Fibroblast of the aortic adventitia (primary cell): ENCODE measurements at places on chromosomes 6 and 20. TPM values are rescaled to one million over a fixed set of nuclear protein-coding genes. Genes with fewer than 3 reads are reported as not detected.

DNA sequence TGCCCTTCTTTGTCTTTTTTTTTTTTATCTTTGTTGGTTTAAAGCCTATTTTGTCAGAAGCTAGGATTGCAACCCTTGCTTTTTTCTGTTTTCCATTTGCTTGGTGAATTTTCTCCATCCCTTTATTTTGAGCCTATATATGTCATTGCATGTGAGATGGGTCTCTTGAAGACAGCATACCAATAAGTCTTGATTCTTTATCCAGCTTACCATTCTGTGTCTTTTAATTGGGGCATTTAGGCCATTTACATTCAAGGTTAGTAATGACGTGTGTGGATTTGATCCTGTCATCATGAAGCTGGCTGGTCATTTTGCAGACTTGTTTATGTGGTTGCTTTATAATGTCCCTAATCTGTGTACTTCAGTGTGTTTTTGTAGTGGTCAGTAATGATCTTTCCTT lies 9.5 kb upstream of the TSPYL4 start:
- DNase-seq: no peak

DNA sequence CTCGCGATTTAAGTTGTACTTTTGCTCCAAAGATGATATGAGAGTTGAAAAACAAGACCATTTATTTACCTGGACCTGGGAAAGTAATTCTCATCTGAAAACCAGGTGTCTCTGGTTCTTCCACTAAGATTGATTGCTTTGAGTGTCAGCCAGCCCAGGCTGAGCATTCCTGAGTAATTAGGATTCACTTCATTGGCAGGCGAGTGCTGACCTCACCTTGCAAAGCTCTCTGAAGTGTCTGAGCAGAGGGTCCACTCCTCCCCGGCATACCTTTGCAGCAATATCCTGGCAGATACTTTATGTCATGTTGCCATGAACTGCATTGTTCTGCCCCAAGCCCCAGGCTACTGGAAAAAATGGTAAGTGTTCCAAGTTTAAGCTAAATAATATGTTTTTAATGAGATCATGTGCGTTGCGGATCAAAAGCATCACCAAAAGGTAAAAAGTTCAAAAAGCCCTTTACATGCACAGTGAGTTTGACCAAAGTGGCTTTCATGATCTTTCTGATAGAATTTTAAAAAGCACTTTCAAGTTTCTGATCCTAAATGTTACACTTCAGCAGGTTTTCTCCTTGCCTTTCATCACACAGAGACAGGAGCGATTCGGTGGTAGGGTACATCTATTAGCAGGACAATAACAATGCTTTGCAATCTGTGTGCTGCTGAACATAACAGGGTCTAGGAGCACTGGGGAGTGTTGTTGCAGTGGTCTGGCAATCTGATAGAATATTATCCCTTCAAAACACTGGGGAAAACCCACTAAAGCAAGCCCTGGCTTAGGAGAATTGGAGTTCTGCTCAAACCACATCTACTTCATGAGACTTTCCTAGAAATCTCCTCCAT lies 127.8 kb upstream of the EEF1E1 start:
- DNase-seq: no peak

- DNase-seq: no peak
Measured at GRCh38 chr6:64335195-64335594, 699.6 kb downstream of the PHF3 start.

- no peak for DNase-seq
Measured at GRCh38 chr6:110043366-110043994, 65.4 kb downstream of the GPR6 start.

DNA sequence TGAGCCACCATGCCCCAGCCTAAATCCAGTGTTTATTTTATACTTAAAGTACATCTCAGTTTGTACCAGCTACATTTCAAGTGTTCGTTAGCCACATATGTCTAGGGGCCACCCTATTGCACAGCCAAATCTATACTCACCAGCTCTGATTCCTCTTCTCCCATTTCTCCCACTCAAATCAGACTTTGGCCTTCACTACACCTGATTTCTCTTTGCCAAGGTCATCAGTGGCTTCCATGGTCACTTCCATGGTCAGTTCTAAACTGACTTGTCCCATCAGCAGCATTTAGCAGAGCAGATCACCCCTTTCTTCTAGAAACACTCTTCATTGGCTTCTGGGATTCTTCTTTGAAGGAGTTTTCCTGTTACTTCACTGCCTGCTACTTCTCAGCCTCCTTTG lies 14.1 kb downstream of the GHRH start:
- DNase-seq: no peak

- DNase-seq: peak; percentile 97
Measured at GRCh38 chr20:14337400-14338171, at the start of gene FLRT3. Gene FLRT3, minus strand, starts transcription at chr20:14337612. Its CDS starts 10,106 bp downstream, at chr20:14327506.

DNA sequence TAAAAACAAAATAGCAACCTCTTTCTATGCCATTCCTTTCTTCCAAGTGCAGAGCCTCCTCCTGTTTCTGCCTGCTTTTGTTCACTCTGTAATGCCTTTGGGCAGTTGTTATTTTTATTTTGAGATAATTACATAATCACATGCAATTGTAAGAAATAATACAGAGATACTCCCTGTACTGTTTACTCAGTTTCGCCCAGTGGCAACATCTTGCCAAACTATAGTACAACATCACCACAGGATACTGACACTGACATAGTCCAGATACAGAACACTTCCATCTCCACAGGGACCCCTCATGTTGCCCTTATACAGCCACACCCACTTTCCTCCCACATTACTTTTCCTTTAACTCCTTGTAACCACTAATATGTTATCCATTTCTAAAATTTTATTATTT lies 59.7 kb downstream of the BANF2 start:
- peak; percentile 47 for DNase-seq

- no peak for DNase-seq
Measured at GRCh38 chr20:9258901-9259300, 190.0 kb downstream of the PLCB4 start.

DNA sequence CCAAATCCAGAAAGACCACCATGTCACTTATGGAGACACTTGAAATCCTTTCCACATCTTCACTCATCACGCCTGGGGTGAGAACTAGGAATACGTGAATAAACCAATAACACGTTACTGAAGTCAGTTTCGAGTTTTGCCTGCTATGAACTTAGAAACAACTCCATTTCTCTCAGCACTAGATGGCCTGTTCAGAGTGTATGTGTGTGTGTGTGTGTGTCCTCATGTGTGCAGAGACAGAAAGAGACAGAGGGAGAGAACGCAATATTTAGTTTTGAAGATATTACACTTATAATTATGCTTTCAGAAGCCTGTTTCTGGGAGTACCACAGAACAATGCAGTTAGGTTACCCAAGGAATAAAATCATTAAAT lies 81.2 kb upstream of the CCN6 start:
- DNase-seq: no peak

- DNase-seq: no peak
Measured at GRCh38 chr6:115976321-115976870, 84.3 kb downstream of the FRK start.

GRCh38 chr6:81241126-81242041 lies 511.1 kb downstream of the TENT5A start:
- peak; percentile 78 for DNase-seq

DNA sequence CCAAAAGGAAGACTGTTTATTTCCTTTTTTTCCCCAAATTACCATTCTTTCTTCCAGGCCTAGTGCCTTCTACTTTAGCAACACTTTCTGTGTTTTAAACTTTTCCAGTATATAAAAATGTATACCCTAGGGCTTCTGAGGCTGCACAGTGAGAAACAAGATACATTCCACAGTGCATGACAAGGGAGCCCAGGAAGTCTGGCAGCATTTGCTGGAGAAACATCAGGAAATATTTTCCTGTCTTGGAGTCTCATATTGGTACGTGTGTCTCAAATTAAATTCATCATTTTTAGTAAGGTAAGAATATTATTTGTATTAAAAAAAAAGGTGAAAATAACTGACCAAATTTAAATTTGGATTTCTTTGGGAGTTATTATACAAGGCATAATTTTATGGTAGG lies 662.6 kb downstream of the RFPL4B start:
- peak; percentile 56 for DNase-seq

GRCh38 chr6:152401978-152402377 lies 235.2 kb downstream of the SYNE1 start:
- DNase-seq: peak; percentile 21

DNA sequence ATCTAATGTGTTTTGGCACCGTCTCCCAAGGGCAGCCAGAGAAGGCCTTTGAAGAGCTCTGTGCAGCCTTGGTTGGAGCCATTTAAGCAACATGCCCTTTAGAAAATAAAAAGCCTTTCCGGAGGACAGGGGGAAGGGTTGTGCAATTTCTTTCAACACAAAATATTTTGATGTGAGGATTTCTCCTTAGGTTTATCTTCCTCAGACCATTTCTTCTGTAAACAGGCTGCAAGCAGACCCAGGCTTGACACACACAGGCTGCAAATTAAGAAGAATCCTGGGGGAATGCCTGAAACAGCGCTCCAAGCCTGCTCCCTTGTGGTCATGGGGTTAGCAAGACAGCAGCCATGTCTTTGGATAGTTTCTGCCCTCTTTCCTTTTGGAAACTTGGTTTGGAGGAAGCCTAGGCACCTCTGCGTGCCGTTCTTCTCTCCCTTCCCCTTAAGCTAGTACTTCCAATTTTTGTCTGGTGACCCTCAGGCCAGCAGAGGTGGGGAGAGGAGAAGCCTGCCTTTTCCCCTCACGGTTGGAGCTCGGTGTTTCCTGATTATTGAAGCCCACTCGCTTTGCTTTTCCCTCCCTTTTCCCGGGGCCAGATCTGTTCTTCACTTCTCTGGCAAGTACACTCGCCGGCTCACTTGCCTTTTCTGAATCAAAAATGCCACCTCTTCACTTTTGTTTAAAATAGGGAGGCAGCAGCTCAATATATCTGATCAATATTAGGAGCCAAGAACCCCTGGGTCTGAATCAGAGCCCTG lies 39.6 kb upstream of the NOX3 start:
- peak; percentile 91 for DNase-seq

- no peak for DNase-seq
Measured at GRCh38 chr20:51473256-51473655, 69.3 kb downstream of the NFATC2 start.

- DNase-seq: no peak
Measured at GRCh38 chr6:134849920-134850447, 99.9 kb downstream of the ALDH8A1 start.

- peak; percentile 75 for DNase-seq
Measured at GRCh38 chr6:106608080-106608668, 21.1 kb downstream of the RTN4IP1 start.

DNA sequence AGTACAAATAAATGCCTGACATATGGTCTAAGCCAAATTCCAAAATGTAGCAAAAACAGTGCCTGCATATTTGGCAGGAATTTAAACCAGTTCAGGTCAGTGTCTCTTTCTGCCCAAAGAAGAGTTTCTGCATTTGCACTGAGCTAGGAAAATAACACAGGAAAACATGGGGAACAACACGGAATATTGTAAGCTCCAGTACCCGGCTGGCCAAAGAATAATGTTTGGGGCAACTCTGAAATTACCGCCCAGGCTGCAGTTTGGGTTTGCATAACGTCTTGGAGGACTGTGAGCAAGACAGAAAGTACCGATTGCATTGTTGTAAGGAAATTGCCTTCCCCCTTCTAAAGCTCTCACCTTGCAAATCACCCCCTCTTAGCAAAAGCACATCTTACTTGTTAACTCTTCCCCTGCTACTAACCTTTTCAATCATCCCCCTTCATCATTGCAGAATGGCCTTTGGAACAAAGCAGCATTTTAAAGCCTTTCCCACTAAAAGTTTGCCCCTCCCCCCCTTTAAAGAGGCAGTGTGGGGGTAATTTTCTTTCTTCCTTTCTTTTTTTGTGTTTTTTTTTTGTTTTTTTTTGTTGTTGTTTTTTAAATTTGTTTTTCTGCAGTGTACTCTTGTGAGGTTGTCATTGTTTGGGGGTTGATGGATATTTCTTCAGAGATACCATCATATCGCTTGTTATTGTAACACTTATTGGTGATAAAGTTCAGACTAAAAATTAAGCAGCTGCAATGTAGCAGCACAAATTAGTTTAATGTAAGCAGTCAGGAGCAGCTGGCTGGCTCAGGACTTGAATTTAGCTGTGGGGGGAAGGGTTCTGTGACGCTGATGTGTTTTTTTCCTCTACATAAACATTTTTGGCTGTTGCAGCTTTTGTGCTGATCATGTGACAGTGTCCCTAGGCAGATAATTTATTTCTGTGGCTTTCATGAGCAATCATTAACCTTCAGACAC lies 100.0 kb upstream of the CITED2 start:
- peak; percentile 52 for DNase-seq

The NRSN1 gene
- total RNA-seq: not detected in 2 replicates

The EYA4 gene
- total RNA-seq: 1.1 and 5.7 TPM in 2 replicates

The ULBP2 gene
- total RNA-seq: 2.5 and 3.3 TPM in 2 replicates

The RAET1G gene
- total RNA-seq: 0.82 and 4.6 TPM in 2 replicates

The SDC4 gene
- 91.1 and 150 TPM in 2 replicates for total RNA-seq

The TRMT11 gene
- 30.5 and 54.0 TPM in 2 replicates for total RNA-seq

The C6orf132 gene
- 0.63 and 1.4 TPM in 2 replicates for total RNA-seq
